ENCODE measurements at places on chromosomes 11 and 22.

- no peak for DNase-seq
These were observed 7.6 kb downstream of the SYTL2 start for GRCh38 chr11:85803303-85803702.

DNA sequence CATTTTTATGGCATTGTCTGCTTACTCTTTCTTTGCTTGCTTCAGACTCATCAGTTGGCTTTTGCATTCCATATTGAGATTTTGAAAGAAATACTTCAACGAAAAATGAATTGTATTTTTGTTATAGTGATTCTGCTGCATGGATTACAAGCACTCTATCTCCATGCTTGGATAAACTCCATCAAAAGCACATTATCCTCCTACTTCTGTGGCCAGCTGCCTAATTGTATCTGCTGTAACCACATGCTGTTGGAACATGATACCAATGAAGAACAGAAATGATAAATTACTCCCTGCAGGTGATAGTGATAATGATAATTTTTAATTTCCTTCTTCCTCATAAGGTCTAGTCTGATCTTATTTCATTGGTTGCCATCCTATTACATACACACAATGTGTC lies 100.8 kb downstream of the PRMT3 start:
- peak; percentile 95 for DNase-seq

GRCh38 chr22:41479671-41480396 lies 10.9 kb downstream of the ACO2 start:
- no peak for DNase-seq

GRCh38 chr11:116231543-116231942 lies 541.2 kb downstream of the BUD13 start:
- DNase-seq, result no peak

DNA sequence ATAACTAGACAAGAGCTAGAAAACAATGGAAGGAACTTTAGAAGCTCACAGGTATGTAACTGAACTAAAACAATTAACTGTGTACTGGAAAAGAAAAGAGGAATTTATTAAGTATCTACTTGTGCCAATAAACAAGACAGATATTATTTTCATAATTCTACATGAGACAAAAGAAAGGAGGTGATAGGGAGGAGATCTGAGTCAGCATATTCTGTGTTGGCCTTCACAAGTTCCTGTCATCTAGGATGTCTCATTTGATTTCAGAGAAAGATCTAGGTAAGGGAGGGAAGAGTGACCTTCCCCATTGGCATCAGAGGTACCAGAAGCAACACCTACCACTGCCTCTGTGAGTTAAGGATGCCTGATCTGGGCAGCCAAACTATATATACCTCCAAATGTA lies 34.8 kb upstream of the TEAD1 start:
- DNase-seq, result no peak

DNA sequence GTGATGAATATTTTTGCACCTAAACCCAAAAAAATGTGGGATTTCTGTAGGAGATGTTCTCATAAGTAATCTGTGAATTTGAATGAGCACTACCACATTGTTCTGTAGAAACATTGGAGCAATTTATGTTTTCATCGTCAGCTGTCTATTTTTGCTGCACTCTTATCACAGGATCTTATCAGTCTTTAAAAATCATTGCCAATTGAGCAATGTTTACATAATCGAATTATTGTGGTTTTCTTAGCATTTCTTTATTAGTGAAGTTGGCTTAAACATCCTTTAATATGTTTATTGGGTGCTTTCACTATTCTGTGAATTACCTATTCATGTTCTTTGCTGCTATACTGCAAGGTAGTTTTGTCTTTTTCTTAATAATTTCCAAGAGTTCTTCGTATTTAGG lies 37.8 kb downstream of the C11orf96 start:
- DNase-seq, result no peak

DNA sequence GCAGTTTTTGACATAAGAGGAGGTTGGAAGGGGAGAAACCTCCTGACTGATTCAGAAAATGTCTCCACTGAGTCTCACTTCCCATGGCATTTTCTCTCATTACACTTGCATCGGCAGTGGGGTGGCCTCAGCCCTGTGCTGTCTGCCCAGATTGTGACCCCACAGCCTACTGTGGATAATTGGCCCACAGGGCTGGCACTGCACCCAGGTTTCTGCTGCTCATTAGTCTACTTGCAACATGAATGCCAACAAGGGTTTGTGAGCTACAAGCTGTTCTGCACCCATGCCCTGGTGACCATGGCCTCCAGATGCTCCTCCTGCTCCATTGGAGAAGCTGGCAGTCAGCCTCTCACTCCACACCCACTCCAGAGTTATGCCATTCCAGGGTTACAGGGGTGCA lies 296.0 kb downstream of the CTTN start:
- DNase-seq, result no peak

DNA sequence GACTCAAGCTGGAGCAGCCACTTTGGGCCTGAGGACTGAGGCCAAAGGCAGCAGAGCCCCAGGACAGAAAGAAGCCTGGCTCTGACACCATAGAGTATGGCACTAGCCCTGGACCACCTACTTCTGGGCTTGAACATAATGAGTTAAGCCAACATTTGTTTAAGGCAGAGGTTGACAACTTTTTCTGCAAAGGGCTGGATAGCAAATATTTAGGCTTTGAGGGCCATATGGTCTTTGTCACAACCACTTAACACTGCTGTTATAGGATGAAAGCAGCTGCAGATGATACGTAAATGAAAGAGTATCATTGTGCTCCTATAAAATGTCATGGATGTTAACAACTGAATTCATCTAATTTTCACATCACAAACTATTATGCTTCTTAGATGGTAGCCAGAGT lies 16.6 kb downstream of the OSBP start:
- no peak for DNase-seq

- no peak for DNase-seq
These were observed 44.5 kb downstream of the PARVG start for GRCh38 chr22:44225091-44225689.

DNA sequence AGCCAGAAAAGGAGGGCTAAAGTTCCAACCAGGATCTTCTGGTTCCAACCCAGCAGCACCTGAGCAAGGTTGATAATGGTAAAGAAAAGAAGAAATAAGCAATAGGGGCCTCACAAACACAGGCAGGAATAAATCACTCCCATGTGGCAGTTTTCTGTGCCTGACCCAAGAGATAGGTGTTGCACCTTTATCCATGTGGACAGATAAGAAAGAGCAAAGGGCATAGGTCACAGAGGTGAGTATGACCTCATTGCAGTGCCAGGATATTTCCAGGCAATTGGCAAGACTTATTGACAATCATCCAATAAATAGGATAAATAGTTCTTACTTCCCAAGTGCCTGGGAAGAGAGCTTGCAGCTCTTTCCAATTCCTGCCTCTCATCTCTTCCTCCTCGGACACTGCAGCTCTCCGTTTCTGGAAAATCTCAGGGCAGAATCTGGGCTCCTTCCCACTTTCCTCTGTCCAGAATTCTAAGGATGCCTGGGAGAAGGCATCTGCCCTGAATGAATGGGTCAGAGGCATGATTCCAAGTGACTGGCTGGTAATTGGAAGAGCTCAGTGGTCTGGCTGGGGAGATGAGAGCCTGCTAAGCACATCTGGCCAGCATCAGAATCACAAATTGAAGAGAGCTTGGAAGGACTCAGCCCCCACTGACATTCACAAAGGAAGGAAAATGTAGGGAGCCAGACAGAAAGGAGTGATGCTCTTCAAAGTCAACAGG lies 14.5 kb upstream of the LRRC55 start:
- no peak for DNase-seq

DNA sequence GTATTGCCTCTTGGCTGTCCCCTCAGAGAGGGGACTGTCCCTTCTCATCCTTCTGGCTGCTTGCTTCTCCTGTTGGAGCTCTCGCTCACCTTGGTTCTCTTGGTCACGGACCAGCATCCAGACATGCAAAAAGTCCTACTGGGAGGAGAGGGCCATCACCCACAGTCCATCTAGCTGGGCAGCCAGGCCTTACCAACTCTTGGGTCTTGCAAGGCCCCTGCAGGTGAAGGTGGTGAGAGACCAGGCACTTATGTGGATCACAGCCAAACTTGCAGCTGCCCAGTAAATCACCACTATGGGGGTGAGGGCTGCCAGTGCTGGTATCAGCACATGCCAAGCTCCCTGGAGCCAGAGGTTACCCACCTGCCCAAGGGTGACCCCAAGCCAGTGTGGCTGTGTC lies 36.3 kb downstream of the KCNQ1OT1 start:
- no peak for DNase-seq

- peak; percentile 45 for DNase-seq
These were observed at the start of gene GUCY1A2 for GRCh38 chr11:107018219-107018901. GUCY1A2 (minus strand) TSS chr11:107018476; CDS start chr11:107018055, 421 bp downstream.
